ENCODE measurements at places on chromosomes 2 and 18.

DNA sequence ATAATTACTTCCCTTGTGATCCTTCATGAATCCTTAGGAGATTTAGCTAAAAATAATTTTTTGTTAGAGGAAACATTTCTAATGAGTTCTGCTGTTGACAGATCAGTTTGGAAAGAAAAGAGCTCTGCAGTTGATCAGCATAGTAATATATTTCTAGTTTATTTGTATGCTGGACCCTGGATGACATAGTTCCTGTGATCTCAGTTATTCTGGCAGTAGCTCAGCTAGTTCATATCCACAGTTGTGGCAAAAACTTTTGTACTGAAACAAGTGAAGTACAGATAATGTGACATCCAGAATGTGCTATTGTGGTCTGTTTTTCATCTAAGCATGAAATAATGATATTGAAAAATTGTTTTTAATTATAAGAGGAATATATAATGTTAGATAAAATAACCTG is 33.7 kb downstream of the ABI2 start:
- DNase-seq: no peak

- no peak for DNase-seq
Measured at GRCh38 chr2:88656690-88657089, 29.4 kb upstream of the EIF2AK3 start.

DNA sequence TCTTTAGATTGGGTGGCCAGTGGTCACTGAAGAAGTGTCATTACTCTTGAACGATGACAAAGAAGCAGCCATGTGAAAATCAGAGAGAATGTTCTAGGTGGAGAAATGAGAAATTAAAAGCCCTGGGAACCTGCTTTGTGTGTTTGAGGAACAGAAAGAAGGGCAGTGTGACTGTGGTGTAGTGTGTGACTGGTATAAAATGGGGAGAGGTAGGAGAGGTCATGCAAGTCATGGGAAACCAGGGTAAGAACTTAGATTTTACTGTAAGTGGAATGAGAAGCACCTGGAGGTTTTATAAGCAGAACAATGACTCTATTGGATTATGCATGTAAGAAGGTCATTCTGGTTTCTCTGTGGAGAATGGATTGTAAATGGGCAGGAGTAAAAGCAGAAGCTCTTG is 12.2 kb downstream of the ICOS start:
- DNase-seq: no peak

- no peak for DNase-seq
Measured at GRCh38 chr2:6562771-6563170, 302.9 kb downstream of the CMPK2 start.

DNA sequence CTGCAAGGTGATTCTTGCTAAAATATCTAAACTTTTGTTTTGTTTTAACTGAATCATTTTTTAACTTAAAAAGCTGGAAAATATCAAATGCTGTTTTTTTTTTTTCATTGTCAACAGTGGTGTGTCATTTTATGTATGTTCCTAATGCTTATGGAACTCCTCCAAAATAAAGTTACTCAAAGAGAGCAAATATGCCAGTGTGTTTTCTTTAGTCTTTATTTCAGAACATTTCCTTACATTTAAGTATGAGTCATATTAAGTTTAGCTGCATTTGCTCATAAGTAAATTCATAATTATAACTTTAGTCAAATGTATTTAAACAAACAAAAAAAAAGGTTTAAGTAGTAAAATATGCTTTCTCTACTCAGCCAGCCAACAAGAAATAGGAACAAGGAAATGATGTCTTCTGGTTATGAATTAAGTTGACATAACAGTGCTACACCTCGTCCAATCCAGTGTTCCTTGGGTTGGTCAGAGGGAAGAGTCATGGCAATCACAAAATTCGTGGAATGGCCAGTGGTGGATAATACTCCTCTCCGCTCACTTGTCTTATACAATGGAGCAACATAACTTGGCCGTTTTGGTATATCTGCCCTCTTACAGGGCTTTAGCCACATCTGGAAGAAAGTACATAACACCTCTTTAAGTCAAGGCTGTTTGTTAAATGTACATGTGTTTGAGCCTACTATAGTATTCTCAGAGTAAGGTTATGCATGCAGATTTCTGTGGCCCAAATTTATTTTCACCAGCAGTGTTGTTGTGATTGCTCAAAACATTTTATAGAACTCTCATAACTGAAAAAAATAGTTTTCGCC is 80.7 kb downstream of the SLC39A10 start:
- no peak for DNase-seq

DNA sequence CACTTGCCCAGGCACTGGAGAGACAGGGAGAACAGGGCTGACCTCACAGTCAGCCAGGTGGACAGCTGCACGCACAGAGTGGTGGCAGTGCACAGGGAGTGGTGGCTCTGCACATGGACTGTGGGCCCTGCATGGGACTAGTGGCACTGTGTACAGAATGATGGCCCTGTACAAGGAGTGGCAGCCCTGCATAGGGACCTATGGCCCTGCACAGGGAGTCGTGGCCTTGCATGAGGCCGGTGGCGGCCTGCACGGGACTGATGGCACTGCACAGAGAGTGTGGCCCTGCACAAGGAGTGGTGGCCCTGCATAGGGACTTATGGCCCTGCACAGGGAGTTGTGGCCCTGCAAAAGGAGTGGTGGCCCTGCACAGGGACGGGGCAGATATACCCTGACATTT is 19.1 kb upstream of the STEAP3 start:
- no peak for DNase-seq

- DNase-seq: no peak
Measured at GRCh38 chr2:150599889-150600288, 112.4 kb upstream of the RND3 start.

DNA sequence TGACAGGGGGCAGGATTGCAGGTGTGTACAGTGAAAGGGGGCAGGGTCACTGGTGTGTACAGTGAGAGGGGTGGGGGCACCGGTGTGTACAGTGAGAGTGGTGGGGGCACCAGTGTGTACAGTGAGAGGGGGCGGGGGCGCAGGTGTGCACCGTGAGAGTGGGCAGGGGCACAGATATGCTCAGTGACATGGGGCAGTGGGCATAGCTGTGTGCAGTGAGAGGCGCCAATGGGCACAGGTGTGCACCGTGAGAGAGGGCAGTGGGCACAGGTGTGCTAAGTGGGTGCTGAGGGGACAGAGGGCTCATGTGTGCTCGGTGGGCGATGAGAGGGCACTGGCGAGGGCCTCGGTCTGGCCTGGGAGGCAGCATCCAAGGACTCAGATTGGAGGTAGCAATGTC is 63.0 kb downstream of the GREB1 start:
- no peak for DNase-seq

GRCh38 chr2:96140941-96141623 is 2.8 kb upstream of the ASTL start:
- no peak for DNase-seq

DNA sequence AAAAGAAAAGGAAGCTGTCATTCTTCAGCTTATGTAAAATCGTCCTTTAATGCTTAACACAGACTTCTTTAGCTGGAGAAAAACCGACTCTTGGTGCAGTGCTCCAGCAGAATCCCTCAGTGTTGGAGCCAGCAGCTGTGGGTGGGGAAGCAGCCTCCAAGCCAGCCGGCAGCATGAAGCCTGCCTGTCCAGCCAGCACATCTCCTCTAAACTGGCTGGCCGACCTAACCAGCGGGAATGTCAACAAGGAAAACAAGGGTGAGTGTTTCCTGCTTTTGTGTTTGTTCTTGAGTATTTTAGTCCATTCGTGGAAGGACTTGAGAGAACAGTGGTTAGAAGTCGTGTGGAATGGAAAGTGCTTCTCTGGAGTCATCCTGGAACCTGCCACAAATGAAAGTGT is 38.9 kb downstream of the KDM3A start:
- peak; percentile 33 for DNase-seq

GRCh38 chr2:233430081-233430480 is 75.8 kb downstream of the DGKD start:
- no peak for DNase-seq

DNA sequence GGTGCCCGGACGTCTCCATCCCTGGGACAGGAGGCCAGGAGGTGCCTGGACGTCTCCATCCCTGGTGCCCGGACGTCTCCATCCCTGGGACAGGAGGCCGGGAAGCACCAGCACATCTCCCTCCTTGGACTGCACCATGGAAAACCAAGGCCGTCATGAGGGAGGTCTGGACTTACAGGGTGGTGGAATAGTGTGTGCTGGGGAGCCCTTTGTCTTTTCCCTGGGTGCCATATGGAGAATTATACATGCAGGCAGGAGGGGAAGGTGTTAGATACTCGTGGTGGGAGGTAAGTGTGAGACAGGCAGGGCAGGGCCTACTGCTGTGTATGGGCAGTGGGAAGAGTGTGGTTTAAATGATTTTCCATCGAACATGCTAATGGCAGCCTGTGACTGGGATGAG is 52.9 kb downstream of the RTP5 start:
- DNase-seq: no peak

DNA sequence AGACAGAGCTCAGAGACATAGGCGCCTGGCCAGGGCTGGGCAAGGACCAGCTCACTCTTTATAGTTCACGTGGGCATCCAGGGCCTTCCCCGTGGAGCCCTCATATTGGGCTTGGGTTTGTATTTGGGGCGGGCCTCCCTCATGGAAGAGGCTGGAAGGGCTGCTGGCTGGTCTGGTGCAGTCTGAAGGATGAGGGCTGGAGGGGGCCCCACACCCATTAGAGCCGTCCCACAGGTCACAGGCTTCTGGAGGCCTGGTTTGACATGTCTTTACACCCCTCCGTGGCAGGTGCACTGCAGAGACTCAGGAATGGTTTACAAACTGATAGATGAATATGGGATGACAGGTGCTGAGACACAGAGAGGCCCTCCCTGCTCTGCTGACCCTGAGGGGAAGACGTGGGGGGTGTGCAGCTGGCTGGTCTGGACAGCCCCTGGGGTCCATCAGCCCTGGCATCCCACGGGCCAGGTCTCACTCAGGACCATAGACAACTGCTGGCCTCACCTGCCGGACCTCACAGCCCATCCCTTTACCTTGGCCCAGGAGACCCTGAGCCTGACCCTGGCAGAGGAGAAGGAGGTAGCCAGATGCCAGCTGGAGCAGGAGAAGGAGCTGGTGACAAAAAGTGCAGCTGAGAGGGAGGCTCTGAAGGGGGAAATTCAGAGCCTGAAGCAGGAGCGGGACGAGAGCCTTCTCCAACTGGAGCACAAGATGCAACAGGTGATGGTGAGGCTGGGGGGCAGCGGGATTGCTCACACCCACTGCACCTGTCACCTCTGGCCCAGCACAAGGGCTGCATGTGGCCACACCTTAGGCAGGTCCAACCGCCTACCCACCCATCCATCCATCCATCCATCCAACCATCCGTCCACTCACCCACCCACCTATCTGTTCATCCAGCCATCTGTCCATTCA is 43.9 kb downstream of the CROCC2 start:
- DNase-seq: no peak

DNA sequence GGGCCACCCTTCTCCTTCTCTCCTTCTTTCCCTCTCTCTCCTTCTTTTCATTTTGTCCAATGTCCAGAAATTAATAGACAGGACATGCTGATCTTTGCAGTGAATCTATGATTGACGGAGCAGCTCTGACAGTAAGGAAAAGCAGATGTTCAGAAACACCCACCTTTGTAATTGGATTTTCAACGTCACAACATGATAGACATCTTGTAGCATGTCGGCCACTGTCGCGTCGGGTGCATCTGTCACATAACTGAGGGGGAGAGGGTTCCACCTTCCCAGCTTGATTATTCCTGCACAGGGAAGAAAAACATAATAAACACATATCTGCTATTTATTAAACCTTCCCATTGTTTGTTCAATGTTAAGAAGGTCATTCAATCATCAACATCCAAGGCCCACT is 76.2 kb downstream of the SATB2 start:
- no peak for DNase-seq

DNA sequence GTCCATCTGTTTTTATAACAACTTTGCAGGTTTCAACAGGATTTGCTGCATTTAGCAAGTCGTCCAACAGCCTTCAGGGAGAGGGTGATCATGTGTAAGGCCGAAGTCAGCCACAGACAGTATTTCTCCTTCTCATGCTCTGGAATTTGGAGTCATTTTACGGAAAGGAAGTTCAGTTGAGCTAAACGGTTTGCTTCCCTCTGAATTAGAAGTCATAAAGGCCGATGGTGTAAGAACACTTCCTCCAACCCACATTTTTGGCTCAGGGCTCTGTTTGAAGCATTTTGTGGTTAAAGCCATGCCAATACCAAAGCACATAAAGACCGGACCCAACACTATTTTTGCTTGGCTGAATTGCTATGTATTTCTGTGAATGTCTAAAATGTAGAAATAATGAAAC is 129.5 kb downstream of the TMEM182 start:
- DNase-seq: no peak

GRCh38 chr18:24488824-24489493 is 28.5 kb downstream of the HRH4 start:
- DNase-seq: no peak

DNA sequence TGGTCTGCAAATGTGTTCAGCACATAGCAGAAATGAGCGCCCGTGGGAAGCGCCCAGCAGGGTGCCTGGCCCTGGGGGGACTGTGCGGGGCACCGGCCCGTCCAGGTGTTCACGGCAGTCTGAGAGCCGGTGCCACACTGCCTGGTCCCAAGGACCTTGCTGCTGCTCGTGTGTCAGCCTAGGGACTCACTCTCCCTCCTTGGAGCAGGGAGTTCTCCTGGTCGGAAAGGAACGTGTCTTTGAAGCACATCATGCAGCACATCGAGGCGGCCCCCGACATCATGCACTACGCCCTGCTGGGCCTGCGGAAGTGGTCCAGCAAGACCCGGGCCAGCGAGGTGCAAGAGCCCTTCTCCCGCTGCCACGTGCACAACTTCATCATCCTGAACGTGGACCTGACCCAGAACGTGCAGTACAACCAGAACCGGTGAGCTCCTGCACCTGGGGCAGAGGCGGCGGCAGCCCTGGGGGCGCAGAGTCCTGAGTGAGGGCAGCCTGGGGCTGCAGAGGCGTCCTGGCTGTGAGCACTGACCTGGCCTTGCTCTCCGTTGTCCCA is 36.0 kb downstream of the NTSR2 start:
- no peak for DNase-seq

- no peak for DNase-seq
Measured at GRCh38 chr2:96947949-96948833, 38.2 kb downstream of the FAM178B start.

DNA sequence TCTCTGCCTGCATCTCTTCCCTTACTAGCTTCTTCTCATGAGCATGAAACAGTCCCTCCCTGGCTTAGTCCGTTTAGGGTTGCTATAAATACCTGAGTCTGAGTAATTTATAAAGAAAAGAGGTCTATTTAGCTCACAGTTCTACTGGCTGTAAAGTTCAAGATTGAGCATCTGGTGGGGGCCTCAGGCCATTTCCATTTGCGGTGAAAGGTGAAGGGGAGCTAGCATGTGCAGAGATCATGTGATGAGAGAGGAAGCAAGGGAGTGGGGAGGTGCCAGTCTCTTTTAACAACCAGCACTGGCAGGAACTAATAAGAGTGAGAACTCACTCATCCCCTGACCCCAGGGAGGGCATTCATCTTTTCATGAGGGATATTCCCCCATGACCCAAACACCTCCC is 26.8 kb downstream of the RHBDD1 start:
- no peak for DNase-seq

GRCh38 chr2:118255771-118256372 is 167.6 kb downstream of the INSIG2 start:
- no peak for DNase-seq

GRCh38 chr2:102636283-102636907 is 17.0 kb downstream of the SLC9A2 start:
- no peak for DNase-seq

- DNase-seq: no peak
Measured at GRCh38 chr18:6601241-6601640, 128.3 kb upstream of the ARHGAP28 start.

GRCh38 chr2:150585221-150585971 is 97.9 kb upstream of the RND3 start:
- DNase-seq: no peak
